ENCODE measurements at places on chromosomes 7 and 10. TPM values are rescaled to one million over a fixed set of nuclear protein-coding genes. Genes with fewer than 3 reads are reported as not detected.

- peak; percentile 43 for DNase-seq
Measured at GRCh38 chr7:1939434-1940401, 269.6 kb downstream of the ELFN1 start.

WIPF3 gene
- not detected for total RNA-seq

- DNase-seq = no peak
Measured at GRCh38 chr7:155987681-155988235, 175.5 kb upstream of the SHH start.

GRCh38 chr10:44577533-44577932, 192.6 kb upstream of the CXCL12 start:
- DNase-seq = no peak

LIPF gene
- total RNA-seq = not detected

- no peak for DNase-seq
Measured at GRCh38 chr10:17038627-17039026, 91.0 kb downstream of the CUBN start.

IFIT1B gene
- not detected for total RNA-seq

ADCYAP1R1 gene
- not detected for total RNA-seq

DNA sequence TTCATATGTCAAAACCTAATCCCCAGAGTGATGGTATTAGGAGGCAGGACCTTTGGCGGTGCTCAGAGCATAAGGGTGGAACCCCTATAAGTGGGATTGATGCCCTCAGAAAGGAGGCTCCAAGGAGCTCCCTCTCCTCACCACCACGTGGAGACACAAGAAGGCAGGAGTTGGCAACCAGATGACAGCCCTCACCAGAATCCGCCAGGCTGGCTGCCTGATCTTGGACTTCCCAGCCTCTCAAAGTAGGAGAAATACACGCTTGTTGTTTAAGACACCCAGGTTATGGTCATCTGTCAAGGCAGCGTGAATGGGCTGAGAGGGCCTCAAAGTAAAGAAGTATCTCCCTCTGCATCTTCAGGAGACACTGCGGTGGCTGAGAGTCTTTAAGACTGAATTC, 187.7 kb downstream of the TNS3 start:
- no peak for DNase-seq

PTPRN2 gene
- 0.79 TPM for total RNA-seq

- no peak for DNase-seq
Measured at GRCh38 chr10:8453587-8453986, 399.1 kb downstream of the GATA3 start.

- no peak for DNase-seq
Measured at GRCh38 chr10:131652438-131653139, 248.2 kb upstream of the PPP2R2D start.

GRCh38 chr7:137547485-137547884, 204.0 kb upstream of the PTN start:
- no peak for DNase-seq

TMEM213 gene
- total RNA-seq = 0.39 TPM

GRCh38 chr7:644381-645305, 81.9 kb upstream of the DNAAF5 start:
- DNase-seq = no peak

- DNase-seq = no peak
Measured at GRCh38 chr7:103686763-103687162, 240.8 kb upstream of the SLC26A5 start.

- DNase-seq = peak; percentile 44
Measured at GRCh38 chr7:75596727-75597614, 104.9 kb downstream of the SPDYE5 start.

DNA sequence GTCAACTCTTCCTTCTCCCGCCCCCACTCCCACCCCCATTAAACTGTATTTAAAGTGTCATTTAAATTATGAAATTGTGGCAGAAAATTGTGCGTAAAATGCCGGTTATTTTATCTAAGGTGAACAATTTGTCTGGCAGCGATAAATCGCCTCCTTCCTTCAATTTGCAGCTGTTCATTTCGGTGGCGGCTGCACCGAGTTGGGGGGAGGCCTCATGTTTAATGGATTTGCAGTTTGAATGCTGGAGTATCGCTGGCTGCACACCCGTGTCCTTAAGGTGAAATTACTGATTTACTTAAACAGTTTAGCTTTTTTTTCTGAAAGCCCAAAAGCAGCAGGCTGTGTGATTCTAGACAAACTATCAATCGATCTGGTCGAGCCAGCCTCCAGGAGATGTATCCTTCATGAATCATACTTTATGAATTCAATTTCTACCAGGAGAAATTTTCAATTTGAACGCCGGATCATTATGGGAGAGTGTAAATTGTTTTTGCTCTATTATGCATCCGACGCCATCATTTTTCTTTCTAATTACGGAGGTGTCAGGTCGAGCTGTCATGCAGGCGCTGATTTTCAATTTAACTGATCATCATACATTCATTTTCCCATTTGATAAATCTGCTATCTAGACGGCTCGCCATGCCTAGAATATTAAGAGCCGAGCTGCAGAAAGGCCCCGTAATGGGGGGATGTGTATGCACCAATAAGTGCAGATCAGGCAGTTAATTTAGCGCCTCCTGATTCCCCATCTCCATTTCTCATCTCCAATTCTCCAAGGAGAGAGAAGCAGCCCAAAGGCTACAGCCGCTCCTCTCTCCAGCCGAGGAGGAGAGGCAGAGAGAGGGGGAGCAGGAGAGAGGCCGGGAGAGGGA, 6.5 kb downstream of the UNCX start:
- no peak for DNase-seq

- DNase-seq = no peak
Measured at GRCh38 chr10:11468126-11468742, 143.2 kb downstream of the USP6NL start.

- no peak for DNase-seq
Measured at GRCh38 chr7:94450044-94450697, 55.5 kb downstream of the COL1A2 start.

STOX1 gene
- total RNA-seq = 0.41 TPM

CCDC136 gene
- total RNA-seq = 7.4 TPM

GRCh38 chr7:130490888-130491804, 739 bp upstream of the MEST start:
- DNase-seq = peak; percentile 56

CTAGE15 gene
- total RNA-seq = not detected

DNA sequence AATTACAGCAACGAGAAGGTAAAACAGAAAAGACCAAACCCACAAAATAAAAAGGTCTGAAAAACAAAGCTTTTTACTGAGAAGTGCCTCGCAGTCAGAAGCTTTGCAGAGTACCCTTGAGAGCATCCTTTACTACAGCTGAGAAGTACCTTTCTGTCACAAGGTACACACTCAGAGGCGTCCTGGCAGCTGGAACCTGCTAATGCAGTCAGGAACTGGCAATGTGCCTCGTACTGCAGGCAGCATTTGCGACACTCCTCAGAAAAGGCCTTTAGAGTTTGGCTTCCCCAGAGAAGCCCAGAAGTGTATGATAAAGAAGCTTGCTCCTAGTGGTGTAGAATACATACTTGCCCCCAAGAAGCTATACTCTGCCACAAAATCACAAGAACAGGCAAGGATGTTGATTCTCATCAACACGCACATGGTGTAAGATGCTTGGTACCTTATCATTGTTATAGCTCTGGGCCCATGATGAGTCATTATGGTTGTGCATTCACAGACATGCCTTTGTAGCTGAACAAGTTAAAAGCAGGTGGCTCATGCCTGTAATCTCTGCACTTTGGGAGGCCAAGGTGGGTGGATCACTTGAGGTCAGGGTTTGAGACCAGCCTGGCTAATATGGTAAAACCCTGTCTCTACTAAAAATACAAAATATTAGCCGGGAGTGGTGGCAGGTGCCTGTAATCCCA, 2.0 kb upstream of the GTPBP4 start:
- peak; percentile 16 for DNase-seq

PRRT4 gene
- 0.14 TPM for total RNA-seq

- DNase-seq = peak; percentile 20
Measured at GRCh38 chr7:3995187-3995586, 686.9 kb upstream of the FOXK1 start.

DNA sequence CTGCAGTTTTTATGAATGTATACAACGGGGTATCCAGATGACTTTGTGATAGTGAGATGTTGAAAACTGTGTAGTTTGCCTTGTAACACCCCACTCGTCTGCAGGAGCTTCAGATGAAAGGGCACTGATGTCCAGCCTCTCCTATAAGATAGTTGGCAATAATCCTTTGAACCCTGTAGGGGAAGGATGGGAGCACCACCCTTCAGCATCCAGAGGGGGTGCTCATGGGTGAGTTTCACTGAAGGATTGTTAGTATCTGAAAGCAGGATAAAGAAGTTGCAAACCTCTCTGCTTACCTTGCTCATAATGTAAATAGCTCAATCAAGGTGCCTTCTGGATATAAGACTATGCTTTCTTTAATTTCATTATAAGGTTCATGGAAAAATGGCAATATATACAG, 201.5 kb downstream of the TMEM178B start:
- DNase-seq = no peak

DNA sequence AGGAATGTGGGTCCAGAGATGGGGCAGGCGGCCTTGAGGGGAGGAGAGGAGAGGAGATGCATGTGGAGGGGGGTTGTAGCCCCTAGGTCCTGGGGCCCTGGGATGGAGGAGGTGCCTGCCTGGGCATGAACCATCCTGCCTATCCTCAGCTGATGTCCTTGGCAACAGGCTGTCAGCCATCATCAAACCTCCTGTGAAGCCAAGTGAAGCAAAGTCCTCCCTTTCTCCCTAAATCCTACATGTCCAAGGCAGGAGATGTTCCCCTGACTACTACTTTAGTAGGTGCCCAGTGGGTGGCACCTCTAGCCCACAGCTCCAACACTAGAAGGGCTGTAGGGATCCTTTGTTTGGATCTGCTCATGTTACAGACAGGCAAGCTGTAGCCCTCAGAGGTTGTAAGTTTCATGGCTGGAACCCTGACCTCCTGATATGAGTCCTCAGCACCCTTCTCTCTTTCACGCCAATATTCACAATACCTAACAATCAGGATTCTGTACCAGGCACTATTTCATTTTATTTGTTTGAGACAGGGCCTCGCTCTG, 66.6 kb upstream of the SYPL1 start:
- DNase-seq = no peak

GRCh38 chr10:100141446-100142087, 44.3 kb downstream of the ERLIN1 start:
- DNase-seq = no peak

All from activated T-cell treated with anti-CD3 and anti-CD28 coated beads, Interleukin-2, amount 50 U/mL, for 72 hours (primary cell).